Stimulated activated naive CD4-positive, alpha-beta T cell treated with Interleukin-2 at 50 U/mL for 16 hours (primary cell): ENCODE measurements at places on chromosomes 4 and X.

DNA sequence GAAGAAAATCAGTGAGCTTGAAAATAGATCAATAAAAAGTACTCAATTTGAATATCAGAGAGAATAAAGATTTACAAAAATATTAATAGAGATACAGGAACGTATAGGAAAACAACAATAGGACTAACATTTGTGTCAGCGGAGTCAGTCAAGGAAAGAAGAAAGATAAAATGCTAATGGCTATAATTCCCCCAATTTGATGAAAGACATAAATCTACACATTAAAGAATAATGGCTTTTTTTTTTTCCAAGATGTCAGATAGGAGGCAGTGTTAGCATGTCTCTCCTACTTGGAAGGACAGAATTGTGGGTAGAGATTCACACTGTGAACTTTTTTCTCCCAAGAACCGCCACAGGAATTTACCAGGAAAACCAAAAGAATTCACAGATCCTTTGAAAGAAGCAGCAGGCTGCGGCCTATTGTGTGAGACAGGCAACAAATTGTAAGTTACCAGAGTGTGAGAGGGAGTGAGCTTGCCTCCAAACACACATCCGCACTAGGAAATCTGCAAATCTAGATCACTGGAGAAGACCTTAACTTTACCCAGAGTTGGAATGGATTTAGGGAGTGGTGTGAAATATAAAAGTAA lies 249.9 kb downstream of the PRDM5 start:
- DNase-seq, result no peak

GRCh38 chr4:11105715-11106114 lies 323.0 kb downstream of the HS3ST1 start:
- no peak for DNase-seq

- DNase-seq, result no peak
These were observed 67.9 kb upstream of the ARX start for GRCh38 chrX:25083661-25084060.

- DNase-seq, result no peak
These were observed 124.1 kb upstream of the TBL1X start for GRCh38 chrX:9340598-9341290.

DNA sequence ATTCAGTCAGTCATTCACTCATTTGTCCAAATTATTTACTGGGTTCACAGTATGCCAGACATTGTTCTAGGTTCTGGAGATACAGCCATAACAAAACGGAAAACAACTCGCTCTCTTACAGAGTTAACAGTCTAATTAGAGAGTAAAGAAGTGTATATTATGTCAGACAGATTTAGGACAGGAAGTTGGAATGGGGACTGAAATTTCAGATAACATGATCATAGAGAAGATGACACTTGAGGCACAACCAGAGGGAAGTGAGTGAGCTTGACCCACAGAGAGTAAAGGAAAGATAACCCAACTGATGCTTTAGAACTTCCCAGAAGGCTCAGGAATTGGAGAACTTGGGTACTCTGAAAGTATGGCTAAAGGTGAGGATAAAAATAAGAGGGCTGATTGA lies 139.4 kb downstream of the ZAR1 start:
- no peak for DNase-seq

DNA sequence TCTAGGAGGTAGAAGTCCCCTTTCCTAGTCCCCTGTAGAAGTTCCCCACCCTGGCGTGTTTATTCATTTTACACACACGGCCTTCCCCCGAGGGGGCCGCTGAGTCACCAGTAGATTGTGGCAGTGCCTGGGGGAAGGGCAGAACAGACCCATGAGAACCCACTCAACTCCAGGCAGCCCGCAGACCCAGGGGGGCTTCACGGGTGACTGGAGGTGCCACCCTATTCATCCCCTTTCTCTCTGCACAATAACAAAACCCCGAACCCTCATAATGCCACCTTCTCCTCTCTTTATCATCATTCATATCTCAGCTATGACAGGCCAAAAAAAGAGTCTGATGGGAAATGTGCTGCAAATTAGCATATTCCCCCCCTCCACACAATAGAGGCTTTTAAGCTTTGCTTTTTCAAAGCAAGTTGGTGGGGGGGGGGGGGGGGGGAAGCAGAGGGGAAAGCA lies 20.4 kb upstream of the GPM6B start:
- no peak for DNase-seq

GRCh38 chr4:11011249-11011648 lies 326.7 kb upstream of the CLNK start:
- no peak for DNase-seq

GRCh38 chr4:178255172-178255571 lies 812.9 kb upstream of the AGA start:
- DNase-seq, result no peak

DNA sequence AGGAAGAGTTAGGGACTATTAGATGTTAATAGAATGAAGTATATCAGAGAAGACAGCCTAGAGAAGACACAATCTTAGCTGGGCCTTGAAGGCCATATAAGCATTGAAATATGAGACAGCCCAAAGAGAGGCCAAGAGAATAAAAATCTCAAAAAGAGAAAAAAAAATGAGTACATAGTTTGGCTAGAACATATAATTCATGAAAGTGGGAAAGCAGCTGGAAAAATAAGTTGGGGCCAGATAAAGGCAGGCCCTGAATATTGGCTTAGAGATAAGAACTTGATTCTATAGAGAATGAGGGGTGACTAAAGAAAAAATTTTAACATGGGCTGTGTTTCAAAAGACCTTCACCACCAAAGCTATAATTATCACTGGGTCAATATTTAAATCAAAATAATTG lies 7.4 kb upstream of the UTP3 start:
- DNase-seq, result no peak
